ENCODE measurements at places on chromosomes 4 and X.

DNA sequence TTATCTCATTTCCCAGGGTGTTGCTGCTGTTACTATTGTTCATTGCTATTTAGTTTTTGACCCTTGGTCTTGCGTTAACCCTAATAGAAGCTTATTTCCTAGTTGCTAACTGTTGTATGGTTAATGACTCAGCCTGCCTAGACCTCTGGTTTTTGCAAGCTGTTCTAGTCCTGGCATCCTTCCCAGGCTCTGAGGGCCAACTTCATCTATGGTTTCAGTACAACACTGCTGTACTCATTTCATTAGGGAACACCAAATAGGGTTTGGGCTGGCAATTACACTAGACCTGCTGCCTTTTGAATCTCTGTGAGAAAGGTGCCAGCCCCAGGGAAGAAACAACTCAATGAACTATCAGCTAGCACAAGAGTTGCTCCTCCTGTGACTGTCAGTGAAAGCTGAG, 59.6 kb downstream of the DCX start:
- no peak for DNase-seq

GRCh38 chrX:48156014-48156413, 25.6 kb downstream of the SPACA5B start:
- DNase-seq = no peak

DNA sequence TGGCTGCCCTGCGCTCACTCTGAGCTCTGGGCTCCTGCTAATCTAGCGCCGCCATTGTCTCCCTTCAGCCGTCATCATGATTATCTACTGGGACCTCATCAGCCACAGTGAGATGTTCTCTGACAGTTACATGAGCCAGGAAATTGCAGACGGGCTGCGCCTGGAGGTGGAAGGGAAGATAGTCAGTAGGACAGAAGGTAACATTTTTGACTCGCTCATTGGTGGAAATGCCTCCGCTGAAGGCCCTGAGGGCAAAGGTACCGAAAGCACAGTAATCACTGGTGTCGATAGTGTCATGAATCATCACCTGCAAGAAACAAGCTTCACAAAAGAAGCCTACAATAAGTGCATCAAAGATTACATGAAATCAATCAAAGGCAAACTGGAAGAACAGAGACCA, 21.8 kb upstream of the PIN4 start:
- DNase-seq = no peak

DNA sequence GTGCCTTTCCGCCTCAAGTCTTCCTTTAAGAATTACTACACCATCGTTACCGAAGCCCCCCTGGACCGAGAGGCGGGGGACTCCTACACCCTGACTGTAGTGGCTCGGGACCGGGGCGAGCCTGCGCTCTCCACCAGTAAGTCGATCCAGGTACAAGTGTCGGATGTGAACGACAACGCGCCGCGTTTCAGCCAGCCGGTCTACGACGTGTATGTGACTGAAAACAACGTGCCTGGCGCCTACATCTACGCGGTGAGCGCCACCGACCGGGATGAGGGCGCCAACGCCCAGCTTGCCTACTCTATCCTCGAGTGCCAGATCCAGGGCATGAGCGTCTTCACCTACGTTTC, 2.2 kb downstream of the PCDH10 start:
- no peak for DNase-seq

DNA sequence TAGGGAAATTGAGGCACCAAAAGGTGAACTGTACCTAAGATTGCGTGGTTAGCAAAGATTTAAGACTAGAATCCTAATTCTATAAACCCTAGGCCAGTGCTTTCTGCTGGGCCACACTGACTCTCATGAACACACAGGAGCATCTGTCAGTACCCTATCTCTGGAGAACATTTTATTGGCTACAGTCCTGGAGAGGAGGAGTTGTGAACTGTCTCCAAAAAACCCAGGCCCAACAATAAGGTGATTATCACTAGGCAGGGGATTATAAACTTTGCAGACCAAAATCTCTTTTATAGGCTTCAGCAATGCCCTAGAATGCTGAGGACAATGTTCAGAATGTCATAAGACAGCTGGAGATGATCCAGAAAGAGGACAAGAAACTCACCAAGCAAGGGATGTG, 24.1 kb downstream of the OPHN1 start:
- DNase-seq = no peak

DNA sequence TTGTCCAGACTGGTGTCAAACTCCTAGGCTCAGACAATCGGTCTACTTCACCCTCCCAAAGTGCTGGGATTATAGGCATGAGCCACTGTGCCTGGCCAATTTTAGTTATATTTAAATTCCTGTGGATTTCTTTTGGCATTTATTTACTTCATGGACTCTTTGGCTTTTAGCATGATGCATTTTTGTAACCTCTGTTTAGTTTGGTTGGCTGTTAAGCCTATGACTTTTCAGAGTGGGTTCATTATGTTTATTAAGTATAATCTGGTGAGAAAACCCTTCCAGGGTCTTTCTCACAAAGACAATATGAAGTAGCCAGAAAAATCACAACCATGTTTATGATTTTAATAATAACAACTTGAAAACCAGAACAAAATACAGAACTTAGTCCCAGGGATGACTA, 49.4 kb downstream of the USP38 start:
- no peak for DNase-seq

DNA sequence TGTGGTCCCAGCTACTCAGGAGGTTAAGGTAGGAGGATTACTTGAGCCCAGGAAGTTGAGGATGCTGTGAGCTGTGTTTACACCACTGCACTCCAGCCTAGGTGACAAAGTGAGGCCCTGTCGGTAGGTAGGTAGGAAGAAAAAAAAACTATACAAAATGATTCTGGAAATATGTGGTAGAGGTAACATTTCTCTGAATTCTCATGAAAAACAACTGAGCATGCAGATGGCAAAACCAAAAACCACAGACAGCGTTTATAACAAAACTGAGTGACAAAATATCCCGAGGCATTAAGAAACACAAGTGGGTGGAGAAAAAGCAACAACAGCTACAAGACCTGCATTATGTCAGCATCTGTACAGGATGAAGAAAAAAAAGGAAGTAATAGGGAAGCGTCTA, 211.7 kb downstream of the DLG3 start:
- no peak for DNase-seq

DNA sequence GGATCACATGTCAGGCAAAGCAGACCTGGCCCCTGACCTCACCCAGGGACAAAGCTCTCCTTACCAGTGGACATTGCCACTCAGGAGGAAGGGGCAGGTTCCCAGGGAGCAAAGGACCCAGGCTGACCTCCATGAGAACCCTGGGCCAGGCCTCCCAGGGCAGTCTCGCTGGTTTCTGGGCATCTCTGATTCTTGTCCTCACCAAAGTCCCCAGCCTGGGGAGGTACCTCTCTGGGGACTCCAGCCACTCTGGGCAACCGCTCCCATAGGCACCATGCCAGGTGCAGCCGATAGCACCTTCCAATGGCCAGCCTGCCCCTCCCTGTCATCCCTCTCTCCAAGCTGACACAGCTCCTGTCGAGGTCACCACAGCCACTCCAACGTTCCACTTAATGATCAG, 7.9 kb downstream of the EVC2 start:
- DNase-seq = no peak

- no peak for DNase-seq
Observed at GRCh38 chr4:8703401-8703696, 110.8 kb downstream of the CPZ start.

GRCh38 chrX:141917801-141918200, 14.1 kb downstream of the MAGEC1 start:
- no peak for DNase-seq

DNA sequence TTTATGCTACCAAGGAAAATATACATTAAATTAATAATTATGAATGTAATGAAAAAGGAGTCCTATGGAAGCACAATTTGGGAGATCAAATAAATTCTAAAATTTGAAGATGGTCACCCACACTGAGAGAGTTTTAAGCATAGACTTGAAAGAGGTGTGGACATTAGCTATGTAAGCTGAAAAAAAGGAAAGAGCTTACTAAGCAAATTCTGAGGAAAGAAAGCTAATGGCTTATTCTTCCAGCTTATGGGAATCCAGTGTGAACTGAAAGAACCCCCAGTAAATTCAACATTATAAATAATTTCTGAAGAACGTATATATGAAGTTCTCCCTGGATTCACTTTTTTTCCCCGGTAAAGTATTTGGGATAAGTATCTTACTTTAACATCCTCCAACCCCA, 78.2 kb upstream of the GUCY1A1 start:
- DNase-seq = no peak

- no peak for DNase-seq
Observed at GRCh38 chr4:81516241-81516640, 44.5 kb upstream of the RASGEF1B start.

GRCh38 chr4:95129031-95129430, 371.3 kb downstream of the BMPR1B start:
- no peak for DNase-seq

DNA sequence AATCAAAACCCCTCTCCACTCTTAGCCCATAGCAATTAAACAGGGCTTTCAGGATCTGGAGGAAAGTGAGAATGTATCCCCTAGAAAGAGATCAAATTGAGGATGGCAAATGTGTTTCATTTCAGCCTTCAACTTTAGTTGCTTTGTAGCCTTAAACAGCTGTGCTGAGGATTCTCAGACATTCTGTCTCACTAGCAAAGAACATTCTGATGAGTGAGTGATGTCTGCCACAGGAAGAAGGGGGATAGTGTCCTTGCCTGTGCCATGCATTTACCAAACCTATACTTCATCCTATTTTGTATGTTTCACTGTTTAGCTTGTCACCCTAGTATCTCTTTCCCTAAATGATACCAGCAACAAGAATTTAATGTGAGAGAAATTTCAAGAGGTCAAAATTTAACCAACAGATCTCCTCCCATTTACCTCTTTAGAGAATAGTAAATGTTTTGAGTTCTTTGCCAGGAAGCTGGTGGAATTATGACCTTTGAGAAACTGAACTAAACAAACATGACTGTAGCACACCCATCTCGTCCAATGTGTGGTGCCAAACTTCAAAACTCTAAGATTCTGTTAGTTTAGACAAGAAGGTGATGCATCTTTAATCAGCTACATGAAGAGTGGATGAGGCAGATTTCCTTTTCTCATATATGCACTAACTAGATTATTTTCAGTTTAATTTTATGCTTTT, 165.6 kb downstream of the PALLD start:
- DNase-seq = no peak

- peak; percentile 15 for DNase-seq
Observed at GRCh38 chr4:168923526-168924194, 86.4 kb downstream of the CBR4 start.

DNA sequence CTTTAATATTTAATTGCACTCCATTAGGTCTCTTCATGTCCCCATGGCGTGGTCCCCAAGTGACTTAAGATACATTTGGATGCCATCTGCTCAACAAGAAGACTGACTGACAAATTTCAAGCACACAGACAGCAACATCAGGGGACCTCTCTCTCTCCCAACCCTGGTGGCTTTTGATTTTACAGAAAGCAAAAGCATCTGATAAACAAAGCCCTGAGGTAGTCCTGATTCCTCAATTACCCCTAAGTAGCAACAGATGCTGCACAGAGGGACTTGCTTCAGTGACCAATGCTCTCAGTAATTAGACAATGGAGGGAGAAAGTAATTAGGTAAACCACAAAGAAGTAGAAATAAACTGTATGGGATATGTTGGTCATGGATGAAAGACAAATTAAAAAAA, 426.4 kb downstream of the INPP4B start:
- DNase-seq = no peak

- DNase-seq = no peak
Observed at GRCh38 chr4:122099896-122100295, 52.2 kb upstream of the BLTP1 start.

DNA sequence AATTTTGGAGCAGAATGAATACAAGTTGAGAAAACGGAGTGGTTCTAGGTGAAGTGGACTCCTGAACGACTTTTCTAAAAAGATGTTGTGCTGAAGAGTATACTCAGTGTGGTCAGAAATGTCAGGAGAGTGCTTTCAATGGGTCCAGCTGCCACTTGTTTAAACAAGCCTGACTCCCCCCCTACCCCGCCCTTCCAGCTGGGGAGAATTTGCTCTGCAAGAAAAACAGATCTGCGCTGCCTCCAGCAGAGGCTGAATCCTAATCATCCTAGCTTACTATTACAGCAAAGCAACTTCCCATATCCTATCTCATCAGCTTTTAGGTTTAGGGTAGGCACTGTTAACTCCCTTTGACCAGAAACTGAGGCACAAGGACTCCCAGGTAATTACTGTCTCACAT, 1.9 kb downstream of the MAP3K15 start:
- DNase-seq = no peak

GRCh38 chr4:17817027-17817426, 6.2 kb downstream of the NCAPG start:
- DNase-seq = no peak

- no peak for DNase-seq
Observed at GRCh38 chr4:1871471-1872021, 353 bp downstream of the NSD2 start.

- no peak for DNase-seq
Observed at GRCh38 chr4:104966349-104967033, 180.2 kb upstream of the TET2 start.

DNA sequence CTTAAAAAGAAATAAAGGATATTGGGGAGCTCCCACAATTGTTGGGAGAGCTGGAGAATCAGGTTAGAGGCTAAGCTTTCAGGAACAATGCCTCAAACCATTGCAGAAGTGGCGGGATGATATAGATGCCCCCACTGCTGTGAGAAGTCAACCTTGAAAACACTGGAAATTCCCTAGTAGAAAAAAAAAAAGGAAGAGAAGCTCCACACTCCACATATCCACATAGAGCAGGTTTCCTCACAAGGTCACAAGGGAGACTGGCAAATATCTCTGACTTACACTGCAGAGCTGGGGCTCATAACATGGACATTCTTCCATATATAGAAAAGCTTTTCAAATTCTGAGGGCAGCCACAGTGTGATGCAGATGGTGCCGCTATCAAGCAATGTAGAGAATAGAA, 22.7 kb upstream of the OGT start:
- DNase-seq = no peak

GRCh38 chr4:48064349-48064748, 47.8 kb downstream of the NIPAL1 start:
- DNase-seq = no peak

DNA sequence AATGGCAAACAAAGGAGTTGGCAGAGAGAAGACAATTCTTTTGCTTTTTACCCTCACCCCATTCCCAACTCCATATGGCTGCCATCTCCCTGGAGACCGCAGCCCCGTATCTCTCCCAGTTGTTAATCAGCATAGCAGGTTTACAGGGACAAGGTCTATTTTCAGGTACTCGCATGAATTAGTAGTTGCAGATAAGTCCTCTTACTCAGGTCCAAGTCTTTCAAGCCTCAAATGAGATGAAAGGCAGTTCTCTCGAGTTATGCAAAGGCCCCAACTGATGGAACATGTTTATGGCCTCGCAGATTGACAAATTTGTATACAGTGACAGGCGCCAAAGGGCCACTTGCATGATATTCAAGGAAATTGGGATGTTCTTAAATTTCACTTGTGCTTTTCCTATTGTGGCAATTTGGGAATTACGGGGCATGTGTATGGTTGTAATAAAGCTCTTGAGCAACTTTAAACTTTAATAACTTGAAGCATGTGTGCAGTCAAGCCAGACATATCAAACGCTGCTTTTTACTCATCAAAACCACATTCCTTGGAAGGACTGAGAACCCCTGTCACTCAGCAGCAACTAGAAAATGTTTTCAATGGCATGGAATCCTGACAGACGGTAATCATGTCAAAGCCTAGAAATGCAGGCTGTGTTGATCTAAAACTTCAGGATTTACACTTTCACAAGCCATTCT, 45.1 kb downstream of the KDR start:
- DNase-seq = no peak

GRCh38 chr4:182429896-182430295, 186.7 kb downstream of the TENM3 start:
- no peak for DNase-seq

- no peak for DNase-seq
Observed at GRCh38 chrX:54509400-54509799, 13.4 kb upstream of the FGD1 start.

Data from stimulated activated CD8-positive, alpha-beta memory T cell treated with anti-CD3 and anti-CD28 coated beads, Interleukin-15, amount 100 ng/mL, for 1 hour (primary cell).